ENCODE measurements at places on chromosomes 1 and 21.

DNA sequence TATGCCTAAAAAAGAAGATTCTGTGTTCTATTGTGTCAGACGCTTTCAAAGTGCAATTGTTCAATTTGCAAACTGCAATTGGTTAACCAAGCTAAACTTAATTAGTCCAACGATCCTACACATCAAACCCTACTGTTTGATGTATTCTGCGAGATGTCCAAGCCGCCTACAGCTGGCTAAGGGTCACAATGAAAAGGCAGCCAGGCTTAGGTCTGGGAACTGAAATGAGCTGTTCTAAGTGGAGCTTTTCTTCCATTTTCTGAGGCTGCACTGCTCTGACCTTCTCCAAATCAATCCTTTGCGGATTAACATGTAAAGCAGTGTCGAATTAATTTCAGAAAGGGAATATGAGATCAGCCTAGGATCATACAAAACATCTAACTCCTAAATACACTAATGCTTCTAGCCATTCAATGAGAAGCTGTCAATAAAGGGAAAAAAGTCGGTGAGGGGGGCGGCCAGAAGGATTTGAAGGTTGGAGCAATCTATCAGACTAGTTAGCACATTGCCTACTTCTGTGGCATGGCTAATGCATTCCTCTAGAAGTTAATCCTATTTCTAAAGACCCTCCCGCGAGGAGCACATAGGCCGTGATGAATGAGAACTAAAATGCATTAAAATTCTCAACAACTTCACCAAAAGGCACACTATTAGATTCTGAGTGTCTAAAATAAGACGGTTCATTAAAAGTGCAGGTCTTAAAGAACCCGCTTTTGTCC lies 119.0 kb downstream of the SIM2 start:
- no peak for DNase-seq

- DNase-seq: no peak
Measured at GRCh38 chr1:46020010-46020409, 112.4 kb downstream of the PIK3R3 start.

DNA sequence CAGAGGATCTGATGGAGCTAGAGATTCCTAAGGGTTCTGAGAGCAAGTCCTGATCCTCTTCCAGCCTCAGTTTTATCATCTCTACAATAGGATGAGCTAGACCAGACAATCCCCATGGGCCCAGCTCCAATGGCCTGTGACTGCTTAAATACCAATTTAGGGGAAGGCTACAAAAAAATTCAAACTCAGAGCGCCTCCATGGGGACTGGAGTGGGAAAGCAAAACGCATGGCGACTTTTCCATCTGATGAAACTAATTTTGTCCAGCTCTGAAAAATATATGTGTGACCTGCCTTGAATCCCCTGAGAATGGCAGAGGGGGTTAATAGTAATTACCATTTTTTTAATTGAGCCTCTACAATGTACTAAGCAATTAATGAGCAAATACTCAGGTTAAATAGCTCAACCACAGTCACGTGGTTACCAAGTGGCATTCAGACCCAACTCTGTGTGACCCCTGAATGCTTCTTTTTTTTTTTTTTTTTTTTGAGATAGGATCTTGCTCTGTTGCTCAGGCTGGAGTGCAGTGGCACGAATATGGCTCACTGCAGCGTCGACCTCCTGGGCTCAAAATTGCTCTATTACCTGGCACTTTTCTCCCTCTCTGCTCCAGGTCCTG lies 8.4 kb downstream of the EXTL1 start:
- DNase-seq: no peak

DNA sequence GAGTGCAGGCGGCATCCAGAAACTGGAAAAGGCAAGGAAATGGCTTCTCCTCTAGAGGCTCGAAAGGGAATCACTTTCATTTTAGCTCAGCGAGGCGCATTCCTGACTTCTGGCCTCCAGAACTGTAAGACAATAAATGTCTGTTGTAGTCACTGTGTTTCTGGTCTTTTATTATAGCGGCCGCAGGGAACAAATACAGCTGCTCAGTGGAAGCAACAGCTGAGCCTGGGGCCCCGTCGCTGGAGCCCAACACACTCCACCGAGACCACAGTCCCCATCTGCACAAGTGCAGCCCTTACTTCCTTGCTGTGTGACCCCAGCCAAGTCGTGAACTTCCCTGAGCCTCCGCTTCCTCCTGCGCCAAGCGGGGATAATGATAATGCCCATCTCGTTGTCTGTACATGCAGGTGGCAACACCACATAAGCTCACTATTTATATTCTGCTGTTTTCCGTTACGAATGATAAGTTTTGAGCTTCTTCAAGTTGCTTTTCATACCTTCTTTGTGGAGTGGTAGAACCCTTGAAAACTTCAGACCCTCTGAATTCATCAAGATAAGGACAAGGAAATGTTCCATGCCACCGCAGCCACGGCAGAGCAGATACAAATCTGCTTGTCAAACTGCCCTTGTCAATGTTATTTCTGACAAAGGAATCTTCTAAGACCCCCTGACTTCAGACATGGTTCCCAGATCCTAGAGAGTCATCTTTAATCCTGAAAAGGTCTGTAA lies 3.2 kb upstream of the LAPTM5 start:
- no peak for DNase-seq

GRCh38 chr1:244205171-244205570 lies 154.1 kb downstream of the ZBTB18 start:
- DNase-seq: no peak

DNA sequence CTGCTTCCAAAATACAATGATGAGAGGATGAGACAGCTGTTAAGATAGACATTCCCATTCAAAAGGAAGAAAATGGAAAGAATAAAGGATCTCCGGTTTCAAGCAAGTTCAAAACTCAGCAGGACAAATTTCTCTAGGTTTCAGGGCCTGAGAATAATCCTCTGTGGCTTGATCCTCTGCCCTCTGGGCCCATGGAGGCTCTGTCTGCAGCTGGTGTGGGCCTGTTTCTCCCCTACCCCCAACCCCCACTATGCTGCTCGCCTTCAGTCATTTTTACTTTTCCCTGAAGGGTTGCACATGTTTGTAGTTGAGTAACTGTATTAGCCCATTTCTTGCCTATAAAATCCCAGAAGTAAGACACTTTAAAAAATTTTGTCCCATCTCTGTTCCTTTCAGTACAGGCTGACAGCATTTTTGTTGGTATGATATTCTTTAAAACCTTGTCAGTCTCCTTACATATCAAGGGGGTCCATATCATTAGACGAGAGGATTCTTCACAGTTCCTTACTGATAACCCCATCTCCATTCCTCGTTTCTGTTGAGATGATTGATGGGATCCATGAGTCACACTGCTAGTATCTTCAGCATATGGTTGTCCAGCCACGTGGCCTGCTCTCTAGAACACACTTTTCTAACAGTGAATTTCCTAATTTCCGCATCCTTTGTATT lies 10.5 kb downstream of the ZMYM4 start:
- no peak for DNase-seq

GRCh38 chr1:13793088-13793730 lies 93.2 kb downstream of the PRDM2 start:
- DNase-seq: no peak

DNA sequence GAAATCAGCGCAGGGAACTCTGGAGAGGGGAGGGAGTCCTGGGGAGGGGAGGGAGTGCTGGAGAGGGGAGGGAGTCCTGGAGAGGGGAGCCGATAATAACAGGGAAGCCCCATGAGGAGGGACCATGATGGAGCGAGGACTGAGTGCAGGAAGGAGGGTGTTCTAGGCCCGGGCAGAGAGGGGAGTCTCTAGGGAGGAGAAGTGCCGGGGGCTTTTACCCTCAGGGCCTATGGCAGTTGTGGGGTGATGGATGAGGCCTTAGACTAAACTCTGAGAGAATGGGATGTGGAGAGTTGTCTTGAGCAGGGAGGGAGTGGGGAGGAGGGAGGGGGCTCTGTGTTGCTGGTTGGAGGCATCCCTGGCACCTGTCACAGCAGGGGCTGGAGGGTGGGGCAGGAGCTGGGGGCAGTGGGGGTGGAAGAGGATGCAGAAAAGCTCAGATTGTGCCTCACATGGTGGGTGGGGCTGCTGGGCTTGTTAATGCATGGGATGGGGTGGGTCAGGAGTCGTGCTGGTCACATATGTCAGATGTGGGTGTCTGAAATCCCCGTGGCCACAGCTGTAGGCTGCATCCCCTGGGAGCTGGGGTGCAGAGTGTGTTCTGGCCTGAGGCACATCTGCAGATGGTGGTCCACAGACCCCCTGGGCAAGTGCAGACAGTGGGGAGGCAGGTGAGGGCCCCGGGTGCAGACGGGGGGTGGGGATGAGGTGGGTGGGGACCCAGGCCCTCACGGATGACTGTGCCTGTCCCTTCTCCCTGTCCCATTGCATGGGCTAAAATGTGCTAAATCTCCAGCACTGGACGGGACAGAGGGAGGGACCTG lies 88.4 kb upstream of the COL6A1 start:
- DNase-seq: no peak

DNA sequence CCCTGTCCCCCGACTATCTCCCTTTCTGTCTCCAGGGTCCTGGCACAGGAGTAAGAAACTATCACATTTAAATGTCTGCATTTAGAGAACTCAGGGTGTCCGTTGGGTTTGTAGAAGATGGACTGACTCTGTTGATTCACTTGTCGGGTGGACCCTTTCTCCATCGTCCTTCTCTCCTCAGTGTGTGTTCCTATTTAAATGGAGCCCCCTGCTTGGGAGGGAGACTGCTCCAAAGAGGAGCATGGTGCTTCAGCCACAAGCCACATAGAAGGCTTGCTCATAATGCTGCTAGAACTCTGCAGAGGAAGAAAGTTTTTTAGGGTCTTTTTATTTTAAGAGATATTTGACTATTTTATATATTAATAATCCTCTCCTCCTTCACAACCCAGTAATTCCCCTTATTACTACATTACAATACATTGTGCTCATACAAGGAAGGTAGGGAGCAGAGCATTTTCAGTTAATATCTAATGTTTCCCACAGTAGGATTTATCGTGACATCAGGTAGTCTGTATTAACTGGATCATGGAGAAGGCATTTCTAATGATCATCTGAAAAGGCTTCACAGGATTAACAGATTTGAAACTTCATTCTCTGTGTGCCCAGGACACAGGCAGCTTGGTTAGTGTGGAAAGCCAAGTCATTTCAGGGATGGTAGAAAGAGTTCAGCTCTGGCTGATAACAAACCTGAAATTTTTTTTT lies 13.8 kb downstream of the FGGY start:
- DNase-seq: no peak

GRCh38 chr1:221793439-221794078 lies 51.7 kb upstream of the DUSP10 start:
- DNase-seq: no peak

DNA sequence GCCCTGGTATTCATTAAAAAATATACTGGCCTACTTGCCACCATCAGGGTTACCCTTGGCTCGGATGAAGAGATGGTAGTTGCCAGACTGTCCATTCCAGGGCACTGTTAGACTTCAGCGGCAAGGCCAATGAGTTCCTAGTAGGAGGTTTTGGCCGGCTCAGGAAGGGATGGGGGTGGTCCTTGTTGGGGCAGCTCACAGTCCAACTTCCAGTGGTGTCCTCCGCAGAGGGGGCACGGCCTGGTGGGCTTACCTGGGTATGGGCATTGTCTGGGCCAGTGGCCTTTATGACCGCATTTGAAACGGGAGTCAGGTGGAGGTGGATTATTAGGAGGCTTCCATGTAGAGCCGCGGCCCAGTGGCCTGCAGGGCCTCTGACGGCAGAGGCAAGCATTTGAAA lies 139.1 kb upstream of the ETV3 start:
- DNase-seq: no peak

GRCh38 chr21:34687065-34687464 lies 18.3 kb downstream of the CLIC6 start:
- no peak for DNase-seq

GRCh38 chr1:86394416-86394815 lies 1.7 kb downstream of the ODF2L start:
- no peak for DNase-seq

DNA sequence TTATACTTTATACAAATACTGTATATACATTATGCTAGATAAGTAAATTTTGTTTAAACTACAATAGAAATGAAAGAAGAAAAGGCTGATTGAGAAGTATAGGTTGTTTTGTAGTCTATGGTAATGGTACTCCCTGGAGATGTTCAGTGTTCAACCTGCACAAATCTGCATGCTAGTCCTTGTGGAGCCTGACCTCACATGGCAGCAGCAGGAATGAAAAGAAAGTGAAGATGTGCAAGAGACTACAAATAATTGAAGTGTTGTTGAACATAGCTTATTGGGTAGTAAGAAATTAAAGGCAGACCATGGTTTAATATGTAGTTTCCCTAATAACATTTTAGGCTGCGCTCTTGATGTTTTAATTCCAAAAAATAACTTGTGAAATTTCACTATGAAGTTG lies 201.2 kb downstream of the TGFB2 start:
- no peak for DNase-seq

DNA sequence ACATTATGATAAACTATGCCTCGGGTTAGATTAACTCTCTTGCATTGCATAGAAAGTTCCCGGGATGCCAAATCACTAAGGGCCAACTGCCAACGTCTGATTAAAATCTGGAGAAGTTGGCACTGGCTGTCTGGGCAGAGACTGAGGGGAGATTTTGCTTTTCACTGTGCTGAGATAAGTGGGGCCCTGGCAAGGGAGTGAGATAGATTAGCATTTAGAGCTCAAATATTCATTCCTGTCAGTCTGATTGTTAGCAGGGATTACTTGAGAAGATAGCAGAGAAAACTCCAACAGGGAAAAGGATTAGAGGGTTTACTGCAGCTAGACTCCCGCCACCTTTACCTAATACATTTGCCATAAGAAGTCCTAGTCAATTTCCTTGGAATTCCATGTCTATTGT lies 714.1 kb upstream of the CHRM3 start:
- no peak for DNase-seq

DNA sequence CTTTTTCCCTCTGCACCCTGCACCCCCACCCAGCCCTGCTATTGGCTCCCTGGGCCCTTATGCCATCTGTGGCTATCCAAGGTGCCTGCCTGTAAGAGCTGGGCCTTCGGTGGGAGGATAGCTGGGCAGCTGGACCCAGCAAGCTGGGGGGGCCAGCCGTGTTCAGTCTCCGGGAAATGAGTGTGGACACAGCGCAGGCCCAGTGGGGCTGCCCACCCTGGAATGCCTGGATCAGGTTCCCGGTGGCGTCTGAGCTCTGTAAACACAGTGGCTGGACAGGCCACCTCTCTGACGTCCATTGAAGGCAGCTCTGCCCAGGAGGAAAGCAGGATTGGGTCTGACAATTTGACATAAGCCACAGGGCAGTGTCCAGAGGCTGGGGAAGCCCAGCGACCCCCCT lies 127.8 kb downstream of the FOXD2 start:
- DNase-seq: no peak

DNA sequence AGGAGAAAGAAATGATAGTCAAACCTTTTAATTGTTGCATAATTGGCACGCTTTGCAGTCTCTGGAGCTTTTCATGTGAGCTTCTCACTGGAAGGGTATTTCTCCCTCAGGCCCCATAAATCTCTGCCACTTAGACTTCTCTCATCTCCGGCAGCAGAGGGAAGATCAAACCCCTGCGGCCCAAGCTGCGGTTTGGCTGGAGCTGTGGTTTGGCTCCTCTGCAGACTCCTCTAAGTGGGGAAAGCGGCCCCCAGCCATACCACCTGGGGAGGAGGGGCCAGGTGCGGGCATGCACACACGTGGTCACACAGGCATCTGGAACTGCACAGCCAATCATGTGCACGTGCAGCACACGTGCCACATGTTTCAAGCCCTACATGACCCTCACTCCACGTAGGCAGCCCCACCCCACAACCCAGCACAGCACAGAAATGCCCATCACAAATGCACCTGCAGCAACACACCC lies 58.3 kb downstream of the UBE2T start:
- no peak for DNase-seq

GRCh38 chr1:206466840-206467649 lies 3.2 kb upstream of the IKBKE start:
- no peak for DNase-seq

GRCh38 chr1:184595596-184595995 lies 159.1 kb downstream of the EDEM3 start:
- DNase-seq: no peak

All from NCI-H526 treated with DMSO at 0.1 percent for 48 hours (cell line).